Esophagus squamous epithelium (tissue), 5 donors: ENCODE measurements at places on chromosomes 7 and 10.
A peak's percentile ranks its signal among the peaks of the same experiment; 100 is the strongest.

DNA sequence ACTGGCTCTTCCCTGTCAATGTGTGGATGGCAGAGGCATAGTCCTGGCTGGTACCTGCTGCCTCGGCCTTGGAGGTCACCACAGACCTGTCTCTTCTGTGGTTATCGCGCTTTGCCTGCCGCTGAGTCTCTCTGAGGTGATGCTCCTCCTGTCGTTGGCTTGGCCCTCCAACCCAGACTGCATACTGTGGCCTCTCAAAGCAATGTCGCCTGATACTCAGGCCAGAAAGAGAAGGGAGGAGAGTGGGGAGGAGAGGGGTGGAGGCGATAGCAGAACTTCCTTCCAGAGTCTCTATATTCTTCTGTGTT is 133.2 kb upstream of the KCNMA1 start:
- DNase-seq, result no peak

GRCh38 chr7:116500078-116500853 is 728 bp downstream of the CAV2 start:
- DNase-seq, result no peak

GRCh38 chr10:62348029-62348428 is 26.1 kb upstream of the ZNF365 start:
- no peak for DNase-seq

GRCh38 chr7:155558961-155559360 is 12.6 kb upstream of the CNPY1 start:
- no peak for DNase-seq

- DNase-seq, result no peak
These were observed 79.1 kb downstream of the SUGCT start for GRCh38 chr7:40213856-40214255.

GRCh38 chr7:44463169-44463808 is 27.2 kb downstream of the NUDCD3 start:
- DNase-seq, result no peak

DNA sequence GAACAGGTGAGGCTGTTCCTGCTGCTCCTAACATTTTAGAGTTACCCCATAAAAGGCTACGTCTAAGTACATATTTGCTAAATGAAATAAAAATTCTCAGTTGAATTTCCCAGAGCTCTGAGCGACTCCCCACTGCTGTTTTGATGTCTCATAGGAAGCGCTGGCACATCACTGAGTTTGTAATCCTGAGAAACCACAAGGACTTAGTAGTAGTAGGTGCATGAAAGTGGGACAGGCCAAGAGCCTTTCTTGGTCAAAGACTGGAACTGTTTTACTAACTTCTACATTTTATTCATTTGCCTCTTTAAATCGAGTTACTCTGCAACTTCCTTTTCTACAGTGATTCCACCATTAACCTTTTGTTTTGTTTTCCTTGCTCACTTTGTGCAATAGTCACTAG is 85.9 kb downstream of the XPNPEP1 start:
- no peak for DNase-seq

GRCh38 chr10:133400624-133401424 is 6.9 kb downstream of the MTG1 start:
- DNase-seq, result no peak

GRCh38 chr10:76675951-76676587 is 961.5 kb downstream of the KCNMA1 start:
- no peak for DNase-seq

DNA sequence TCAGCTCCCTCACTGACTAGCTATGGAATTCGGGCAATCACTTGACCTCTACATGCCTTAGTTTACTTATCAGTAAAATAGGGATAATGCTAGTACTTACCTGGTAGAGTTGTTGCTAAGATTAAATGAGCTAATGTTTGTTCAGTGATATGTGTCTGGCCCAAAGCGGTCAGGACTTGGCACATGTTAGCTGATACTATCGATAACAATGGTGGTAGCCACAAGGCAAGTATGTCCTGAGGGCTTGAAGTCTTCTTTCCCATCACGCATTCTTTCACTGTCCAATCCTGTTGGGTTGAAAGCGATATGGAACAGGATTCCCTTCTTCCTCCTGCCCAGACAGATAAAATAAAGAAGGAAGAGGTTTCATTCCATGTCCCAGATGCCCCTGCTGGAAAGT is 25.5 kb upstream of the MXI1 start:
- DNase-seq, result no peak

GRCh38 chr7:74560086-74560719 is 97.3 kb upstream of the GTF2I start:
- no peak for DNase-seq

GRCh38 chr10:132690401-132690800 is 95.5 kb downstream of the NKX6-2 start:
- no peak for DNase-seq

DNA sequence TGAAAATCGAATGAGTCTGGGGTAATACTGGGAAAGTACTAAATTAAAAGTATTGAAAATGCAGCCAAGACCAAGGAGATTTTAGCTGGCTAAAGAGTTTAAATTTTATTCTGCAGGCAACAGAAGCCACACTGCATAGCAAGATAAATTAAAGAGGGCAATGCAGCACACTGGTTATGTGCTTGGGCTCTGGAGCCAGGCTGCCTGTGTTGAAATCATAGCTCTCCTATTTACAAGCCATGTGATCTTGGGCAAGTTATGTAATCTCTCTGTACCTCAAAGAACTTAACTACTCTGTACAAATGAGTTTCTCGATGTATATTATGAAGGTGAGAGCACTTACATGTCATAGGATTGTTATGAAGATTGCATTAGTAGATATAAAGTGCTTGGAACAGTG is 9.9 kb downstream of the SLC25A13 start:
- DNase-seq, result no peak

DNA sequence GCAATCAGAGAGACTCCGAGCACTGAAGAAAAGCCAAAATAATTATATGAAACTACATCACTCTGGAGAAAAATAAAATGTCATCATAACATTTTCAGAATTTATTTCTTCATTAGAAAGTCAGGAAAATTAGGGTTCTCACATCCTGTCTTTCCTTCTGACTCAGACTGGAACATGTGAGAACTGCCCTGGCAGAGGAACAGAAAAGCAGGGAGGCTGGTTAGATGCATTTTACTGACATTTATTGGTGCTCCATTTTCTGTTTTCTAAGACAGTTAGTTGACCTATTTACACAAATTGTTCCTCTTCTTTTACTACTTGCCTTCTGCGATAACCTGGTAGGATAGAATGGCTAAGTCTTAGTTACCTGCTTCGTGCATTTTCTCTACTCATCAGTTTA is 58.6 kb upstream of the ANK3 start:
- no peak for DNase-seq

DNA sequence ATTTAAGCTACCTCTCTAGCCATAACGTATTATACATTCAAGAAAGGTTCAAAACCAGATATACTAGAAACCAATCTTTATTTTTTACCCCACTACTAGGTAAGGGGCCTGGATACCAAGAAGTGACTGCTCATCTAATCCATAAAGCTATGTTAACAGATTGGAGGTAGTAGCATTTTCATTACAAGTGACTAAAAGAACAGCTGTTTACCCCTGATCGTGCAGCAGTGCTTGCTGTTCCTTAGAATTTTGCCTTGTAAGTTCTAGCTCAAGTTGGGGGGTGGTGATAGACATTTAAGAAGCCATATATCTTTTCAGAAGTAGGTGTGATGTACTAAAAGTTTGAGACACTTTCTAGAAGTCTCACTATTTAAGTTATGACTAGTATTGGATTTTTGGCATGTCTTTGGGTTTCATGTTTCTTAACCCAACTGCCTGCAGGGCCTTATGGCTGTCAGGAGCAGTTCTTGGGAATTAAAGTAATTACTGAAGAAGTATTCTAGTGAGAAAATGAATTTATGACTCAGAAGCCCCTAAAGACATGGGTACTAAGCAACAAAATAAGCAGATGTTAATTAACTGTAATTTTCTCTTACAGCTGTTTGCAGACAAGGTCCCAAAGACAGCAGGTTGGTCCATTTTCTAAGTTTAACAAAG is 2.3 kb downstream of the PPIA start:
- DNase-seq, result no peak

DNA sequence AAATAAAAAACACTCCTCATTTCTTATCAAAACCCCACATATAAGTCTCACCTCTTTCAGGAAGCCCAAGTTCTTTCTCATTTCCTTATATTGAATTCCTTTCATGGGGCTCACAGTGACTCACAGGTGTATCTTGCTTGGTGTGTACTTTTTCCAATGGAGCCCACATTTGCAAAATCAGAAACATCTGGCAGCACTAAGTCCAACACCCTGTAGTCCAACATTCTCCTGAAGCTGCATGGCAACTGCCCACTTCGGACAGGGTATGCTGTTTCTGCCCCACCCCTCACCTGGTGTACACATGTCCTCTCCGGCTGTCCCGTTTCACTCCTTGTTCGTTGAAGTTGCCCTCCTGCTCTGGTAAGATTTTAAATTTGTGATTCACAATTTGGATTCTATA is 544.1 kb downstream of the SORCS3 start:
- no peak for DNase-seq

DNA sequence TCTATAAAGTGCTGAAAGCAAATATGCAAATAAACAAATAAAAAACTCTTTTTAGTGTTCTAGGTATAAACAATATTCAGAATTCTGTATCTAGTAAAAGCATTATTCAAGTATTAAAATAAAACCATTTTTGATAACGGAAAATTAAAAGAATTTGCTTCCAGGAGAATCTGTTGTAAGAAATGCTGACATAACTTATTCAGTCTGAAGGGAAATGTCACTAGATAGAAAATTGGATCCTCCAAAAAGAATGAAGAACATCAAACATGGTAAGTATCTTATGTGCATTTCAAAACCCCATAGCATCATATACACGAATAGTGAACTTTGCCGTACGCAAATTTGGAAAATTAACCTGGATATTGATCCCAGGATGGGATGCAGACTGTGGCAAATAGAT is 506.7 kb downstream of the GLRX3 start:
- DNase-seq, result no peak

GRCh38 chr10:96718304-96718990 is 1.9 kb downstream of the PIK3AP1 start:
- DNase-seq, result no peak

GRCh38 chr7:50455658-50456057 is 5.5 kb upstream of the FIGNL1 start:
- DNase-seq, result no peak

GRCh38 chr10:76763376-76763775 is 874.2 kb downstream of the KCNMA1 start:
- DNase-seq, result no peak

DNA sequence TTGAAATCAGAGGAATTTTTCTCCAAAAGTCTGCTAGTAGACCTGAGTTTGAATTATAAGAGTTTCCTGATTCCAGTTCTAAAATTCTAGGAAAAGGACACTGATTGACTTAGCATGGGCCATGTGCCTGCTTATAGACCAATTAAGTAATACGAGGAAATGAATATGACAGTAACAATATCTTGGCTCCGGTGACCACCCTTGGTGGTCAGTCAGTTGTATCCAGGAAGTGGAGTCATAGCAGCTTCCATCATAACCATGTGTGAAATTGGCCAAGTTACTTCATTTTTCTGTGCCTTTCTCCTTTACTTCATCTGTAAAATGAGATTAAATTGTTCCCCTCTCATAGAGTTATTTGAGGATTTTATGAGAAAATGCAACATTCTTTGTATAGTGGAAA is 66.9 kb downstream of the MTPAP start:
- no peak for DNase-seq

- no peak for DNase-seq
These were observed 30.6 kb downstream of the COL28A1 start for GRCh38 chr7:7504910-7505704.

DNA sequence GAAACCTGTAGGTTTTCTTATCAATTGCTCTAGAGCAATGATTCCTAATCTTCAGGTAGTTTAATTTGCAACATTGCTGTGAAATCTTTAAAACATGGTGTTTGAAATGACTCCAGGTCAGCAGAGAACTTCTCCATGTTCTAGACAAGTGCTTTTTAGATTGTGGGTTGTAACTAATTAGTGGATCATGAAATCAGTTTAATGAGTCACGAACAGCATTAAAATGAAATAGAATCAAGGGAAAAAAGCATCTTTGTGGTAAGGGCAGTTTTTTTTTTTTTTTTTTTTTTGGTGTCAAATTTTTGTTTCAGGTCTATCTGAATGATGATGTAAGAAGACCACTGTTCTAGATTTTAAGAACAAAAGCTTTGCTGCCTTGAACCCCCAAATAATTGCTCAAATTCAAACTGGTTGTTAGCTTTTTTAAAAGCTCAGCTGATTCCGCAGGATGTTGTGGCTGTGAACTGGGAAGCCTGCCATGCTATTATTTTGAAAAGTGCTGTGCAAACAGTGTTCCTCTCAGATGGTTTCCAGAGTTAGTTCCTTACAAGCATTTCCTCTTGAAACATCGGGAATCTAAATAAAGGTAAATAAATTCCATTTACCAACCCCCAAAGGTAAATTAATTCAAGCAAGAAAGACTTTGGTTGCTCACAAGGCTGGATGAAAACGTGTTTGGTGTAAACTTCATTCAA is 13.1 kb upstream of the PDK4 start:
- no peak for DNase-seq

- DNase-seq, result no peak
These were observed 73.3 kb downstream of the MICALL2 start for GRCh38 chr7:1385809-1386622.

DNA sequence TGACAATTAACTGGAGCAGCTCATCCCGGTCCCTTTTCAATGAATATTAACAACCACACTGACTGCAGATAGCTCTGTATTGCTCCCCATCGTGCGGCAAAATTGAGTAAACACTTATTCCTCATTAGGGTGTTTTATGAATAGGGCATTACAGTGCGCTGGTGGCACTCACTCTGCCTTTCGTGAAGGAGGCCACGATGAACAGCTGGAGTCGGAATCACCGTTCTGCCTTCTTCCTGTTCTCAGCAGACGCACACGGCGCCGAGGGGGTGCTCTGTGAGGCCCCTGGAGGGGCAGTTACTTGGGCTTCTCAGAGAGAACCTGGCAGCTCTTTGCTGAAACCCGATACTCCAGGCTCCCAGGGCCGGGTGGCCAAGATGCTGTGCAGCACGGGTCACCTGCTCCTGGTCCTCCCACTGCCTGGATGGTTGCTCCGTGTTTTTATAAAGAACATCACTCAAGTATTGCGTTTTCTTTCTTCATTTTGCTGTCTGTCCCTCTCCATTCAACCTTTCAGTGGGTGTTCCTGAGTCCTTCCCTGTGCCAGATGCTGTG is 241.9 kb downstream of the GLRX3 start:
- no peak for DNase-seq

DNA sequence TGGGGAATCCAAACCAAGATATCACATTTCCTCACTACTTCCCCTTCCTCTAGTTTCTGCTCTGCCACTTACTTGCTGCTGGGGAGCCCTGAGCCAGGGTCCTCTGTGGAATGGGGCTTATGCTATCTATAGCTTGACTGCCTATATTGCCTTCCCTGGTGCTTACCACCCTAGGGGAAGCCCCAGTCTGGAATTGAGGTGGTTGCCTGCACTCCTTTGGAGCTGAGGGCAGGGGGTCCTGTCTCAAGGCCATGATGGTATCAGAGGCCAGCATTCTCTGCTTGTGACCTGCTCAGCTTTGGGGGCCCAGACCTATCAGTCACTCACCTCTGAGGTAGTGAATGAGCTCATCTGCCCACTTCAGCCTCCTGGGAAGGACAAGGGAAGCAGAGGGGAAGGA is 29.3 kb upstream of the INMT start:
- no peak for DNase-seq

GRCh38 chr7:158633055-158633956 is 45.7 kb upstream of the PTPRN2 start:
- DNase-seq, result no peak

- DNase-seq, result peak; percentile 59
These were observed 582 bp downstream of the HBP1 start for GRCh38 chr7:107169120-107170050.
